Adrenal gland (tissue), 19 donors: ENCODE measurements at places on chromosomes 5 and 9. TPM values are rescaled to one million over a fixed set of nuclear protein-coding genes. Genes with fewer than 3 reads are reported as not detected.

DNA sequence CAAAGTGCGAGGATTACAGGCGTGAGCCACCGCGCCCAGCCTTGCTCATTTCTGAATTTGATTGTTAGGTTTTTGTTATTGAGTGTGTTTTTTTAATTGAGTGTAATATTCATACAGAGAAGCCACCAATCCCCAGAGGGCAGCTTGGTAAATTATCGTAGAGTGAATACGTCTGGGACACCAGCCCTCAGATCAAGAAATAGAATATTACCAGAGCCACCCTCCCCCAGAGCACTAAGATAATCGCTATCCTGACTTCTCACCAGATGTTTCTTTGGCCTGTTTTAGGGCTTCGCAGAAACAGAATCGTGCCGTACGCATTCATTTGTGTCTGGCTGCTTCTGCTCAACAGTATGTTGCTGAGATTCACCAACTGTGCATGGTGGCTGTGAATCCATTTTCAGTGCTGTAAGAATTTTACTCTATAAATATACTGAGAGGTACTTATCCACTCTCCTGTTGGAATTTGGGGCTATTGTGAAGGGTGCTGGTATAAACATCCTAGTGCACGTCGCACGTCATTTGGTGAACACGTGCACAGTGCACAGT, 37.8 kb upstream of the RUFY1 start:
- no peaks in the 10 kb centered on the region for H3K4me1 ChIP-seq
- no peak overlapping the region for H3K27ac ChIP-seq
- no peak overlapping the region for H3K4me3 ChIP-seq
- no peaks in the 10 kb centered on the region for H3K36me3 ChIP-seq

DNA sequence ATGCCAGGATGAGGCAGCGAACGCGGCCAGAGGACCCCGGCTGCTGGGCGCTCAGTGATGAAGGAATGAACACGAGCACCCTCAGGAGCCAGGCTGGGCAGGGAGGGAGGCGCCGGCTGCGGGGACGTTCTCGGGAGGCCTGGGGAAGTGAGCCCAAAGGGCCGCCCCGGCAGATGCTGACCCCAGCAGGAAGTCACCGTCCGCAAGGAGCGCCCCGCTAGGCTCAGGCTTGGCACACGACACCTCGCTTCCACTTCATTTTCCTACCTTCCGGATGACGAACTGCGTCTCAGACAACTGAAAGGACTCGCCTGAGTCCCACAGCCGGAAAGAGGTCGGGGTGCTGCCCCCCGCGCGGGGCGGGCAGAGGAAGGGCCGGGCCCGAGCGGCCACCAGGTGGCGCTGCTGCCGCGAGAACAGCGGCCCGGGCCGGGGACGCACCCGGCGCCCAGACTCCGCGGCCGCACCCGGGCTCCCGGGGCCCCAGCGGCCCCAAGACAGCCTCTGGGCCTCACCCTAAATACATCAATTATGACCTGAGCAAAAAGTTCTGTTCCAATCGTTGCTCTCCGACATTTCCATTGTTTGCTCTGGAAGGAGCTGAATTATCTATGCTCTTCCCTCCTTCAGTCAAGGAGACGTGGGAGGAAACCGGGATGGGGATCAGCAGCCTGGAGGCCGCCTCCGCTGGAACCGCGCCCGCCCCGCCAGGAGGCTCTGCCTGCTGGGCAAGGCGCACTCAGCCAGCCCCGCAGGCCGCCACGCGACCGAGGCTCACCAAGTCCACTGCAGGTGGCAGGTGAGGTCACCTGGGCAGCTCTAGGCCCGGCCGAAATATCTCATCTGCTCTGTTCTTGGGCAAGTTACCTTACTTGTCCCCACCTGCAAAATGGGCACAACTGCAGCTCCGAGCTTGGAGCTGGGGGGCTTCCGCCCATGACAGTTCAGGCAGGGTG, 107.0 kb downstream of the ZNF354C start:
- no peak overlapping the region for H3K4me3 ChIP-seq
- DNase-seq, result peak; percentile 43
- no peaks in the 10 kb centered on the region for H3K36me3 ChIP-seq
- H3K27ac ChIP-seq, result no peak overlapping the region

GRCh38 chr5:64417390-64417789, 88.4 kb upstream of the RGS7BP start:
- no peaks in the 10 kb centered on the region for H3K4me1 ChIP-seq
- DNase-seq, result no peak
- no peak overlapping the region for H3K4me3 ChIP-seq
- H3K27ac ChIP-seq, result no peak overlapping the region
- H3K36me3 ChIP-seq, result no peaks in the 10 kb centered on the region

DNA sequence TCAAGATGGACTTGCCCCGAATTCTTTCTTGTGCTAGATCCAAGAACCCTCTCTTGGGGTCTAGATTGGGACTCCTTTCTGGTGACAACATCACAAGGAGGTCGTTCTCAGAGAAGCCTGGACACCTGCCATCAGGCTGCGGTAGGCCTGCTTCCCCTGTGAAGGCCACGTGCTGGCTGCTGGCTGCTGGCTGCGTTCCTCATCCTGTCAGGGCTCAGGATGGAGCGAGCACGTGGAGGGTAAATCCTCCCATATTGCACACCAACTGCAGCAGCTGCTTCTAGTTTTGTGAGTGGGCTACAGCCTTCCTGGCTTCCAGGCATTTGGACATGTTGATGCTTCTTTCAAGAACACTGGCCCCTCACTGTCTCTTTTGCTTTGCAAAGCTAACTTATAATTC, 95.6 kb downstream of the HSPA4 start:
- H3K4me1 ChIP-seq, result no peaks in the 10 kb centered on the region
- no peak overlapping the region for H3K27ac ChIP-seq
- H3K36me3 ChIP-seq, result no peaks in the 10 kb centered on the region
- H3K27me3 ChIP-seq, result no peaks in the 10 kb centered on the region
- DNase-seq, result no peak
- no peak overlapping the region for H3K4me3 ChIP-seq

DNA sequence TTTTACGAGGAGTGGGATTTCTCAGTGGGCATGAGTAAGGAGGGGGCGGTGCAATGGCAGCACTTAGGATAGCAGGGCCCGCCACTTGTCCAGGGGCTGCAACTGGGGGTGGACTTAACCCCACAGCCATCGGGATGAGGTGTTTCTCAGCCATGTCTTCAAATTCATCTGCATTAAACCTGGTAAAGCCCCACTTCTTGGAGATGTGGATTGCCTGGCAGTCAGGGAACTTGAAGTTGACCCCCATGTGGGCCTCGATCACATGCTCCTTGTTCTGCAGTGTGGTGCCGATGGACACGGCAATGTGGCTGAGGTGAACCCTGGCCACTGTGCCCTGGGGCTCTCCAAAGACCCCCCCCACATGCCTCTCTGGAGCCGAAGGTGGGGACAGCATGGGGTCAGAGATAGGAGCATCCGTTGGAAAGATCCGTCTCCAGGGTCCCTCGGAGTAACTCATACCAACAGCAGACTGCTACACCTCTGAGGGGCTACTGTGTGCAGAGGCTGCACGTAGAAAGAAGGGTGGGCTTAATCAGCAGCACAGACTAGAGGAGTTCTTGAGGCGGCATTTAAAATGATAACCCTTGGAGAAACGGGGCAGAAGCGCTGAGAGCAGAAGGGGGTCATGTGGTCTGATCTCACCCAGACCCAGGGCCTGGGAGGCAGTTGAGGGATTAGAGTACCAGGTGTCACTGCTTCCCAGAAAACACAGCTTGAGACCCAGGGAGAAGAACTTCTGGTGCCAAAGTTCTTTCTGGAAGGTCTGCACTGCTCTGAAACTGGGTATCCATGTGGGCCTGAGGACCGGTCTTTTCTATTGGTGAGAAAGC, 141.4 kb downstream of the MTX3 start:
- no peak for DNase-seq
- no peak overlapping the region for H3K4me3 ChIP-seq
- no peak overlapping the region for H3K27ac ChIP-seq
- H3K4me1 ChIP-seq, result no peaks in the 10 kb centered on the region
- H3K36me3 ChIP-seq, result no peaks in the 10 kb centered on the region

GRCh38 chr5:79330071-79330470, 94.1 kb downstream of the JMY start:
- no peaks in the 10 kb centered on the region for H3K27me3 ChIP-seq
- H3K27ac ChIP-seq, result no peak overlapping the region
- no peaks in the 10 kb centered on the region for H3K4me1 ChIP-seq

DNA sequence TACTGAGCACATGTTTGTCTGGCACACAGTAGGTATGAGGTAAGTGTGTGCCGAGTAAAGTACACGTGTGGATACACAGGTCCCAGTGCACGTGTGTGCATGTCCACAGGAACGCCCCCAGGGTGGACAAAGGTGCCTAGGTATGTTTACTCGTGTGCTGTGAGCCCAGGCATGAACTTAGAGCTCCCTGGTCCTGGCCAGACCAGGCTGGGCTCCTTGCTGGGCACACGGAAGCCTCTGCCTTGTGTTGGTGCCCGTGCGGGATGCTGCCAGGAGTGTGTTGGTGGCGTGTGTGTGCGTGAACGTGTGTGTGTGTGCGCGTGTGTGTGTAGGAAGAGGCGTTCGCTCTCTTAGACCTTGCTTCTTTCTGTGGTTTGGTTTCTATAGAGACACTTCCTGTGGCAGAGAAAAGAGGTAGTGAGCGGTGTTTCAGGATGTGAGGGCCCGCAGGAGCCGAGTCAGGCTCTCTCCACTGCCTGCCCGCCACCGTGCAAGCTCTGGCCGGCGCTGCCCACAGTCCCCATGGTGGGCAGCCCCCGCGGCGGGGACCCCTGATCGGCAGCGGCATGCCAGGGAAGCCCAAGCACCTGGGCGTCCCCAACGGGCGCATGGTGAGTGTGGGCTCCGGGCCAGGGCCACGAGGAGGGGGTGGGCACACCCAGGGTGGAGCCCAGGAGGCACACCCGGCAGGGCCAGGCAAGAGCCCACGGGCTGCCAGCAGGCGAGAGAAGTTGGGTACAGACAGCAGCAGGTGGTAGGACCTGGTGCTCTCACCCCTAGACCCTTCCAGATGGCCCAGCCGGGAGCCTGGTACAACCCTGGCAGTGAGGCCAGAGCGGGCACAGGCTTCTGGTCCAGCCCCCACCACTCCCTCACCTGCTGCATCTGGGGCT, at the start of gene RGS14:
RGS14 (plus strand) TSS at position 466 of the 893 bp plus-strand sequence; CDS start at position 567, 101 bp downstream.
- no peaks in the 10 kb centered on the region for H3K36me3 ChIP-seq
- DNase-seq, result no peak
- H3K4me3 ChIP-seq, result no peak within 1 kb of the TSS
- H3K4me1 ChIP-seq, result peaks cover 3% of the 10 kb centered on the region
- H3K27me3 ChIP-seq, result no peaks in the 10 kb centered on the region

DNA sequence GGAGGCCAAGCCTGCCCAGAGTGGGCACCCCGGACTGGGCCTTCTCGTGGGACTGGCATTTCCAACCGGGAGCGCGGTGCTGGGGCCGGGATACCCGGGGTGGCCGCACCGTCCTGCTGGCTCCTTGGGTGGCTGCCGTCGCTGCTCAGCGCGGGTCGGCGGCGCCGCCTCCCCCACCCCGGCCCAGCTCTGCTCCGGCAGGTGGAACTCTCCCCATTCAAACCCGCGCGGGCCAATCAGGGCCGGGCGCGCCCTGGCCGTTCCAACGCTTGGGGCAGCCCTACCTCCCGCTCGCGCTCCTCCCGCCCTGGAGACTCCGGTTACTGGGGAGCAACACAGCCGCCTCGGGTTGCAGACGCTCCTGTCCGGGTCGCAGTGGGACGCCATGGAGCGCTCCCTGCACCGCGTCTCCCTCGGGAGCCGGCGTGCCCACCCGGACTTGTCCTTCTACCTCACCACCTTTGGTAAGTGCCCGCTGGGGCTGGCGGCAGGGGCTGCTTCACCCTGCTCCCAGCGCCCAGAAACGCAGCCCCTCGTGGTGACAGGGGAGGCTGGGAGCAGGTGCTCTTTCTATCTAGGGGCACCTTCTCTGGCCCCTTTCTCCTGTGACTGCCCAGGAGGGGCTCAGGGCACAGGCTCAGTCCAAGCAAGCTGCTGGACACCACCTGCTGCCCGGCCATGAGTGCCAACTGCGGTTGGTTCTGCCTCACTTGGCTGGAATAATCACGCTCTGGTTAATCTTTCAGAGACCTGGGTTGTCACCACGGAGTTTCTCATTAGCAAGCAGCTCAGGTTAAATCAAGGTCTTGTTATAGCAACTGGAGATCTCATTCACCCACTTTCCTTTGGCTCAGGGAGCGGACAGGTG, at the start of gene RGS3:
RGS3 (plus strand) TSS at position 310 of the 868 bp plus-strand sequence; CDS start at position 386, 76 bp downstream.
- H3K27ac ChIP-seq, result no peak within 1 kb of the TSS
- no peaks in the 10 kb centered on the region for H3K36me3 ChIP-seq
- H3K4me3 ChIP-seq, result no peak within 1 kb of the TSS
- H3K27me3 ChIP-seq, result no peaks in the 10 kb centered on the region

GRCh38 chr5:73496984-73497457, 1.2 kb upstream of the BTF3 start:
- no peaks in the 10 kb centered on the region for H3K36me3 ChIP-seq
- no peak for DNase-seq
- H3K27ac ChIP-seq, result no peak overlapping the region

GRCh38 chr5:150570333-150570732, 62.4 kb downstream of the NDST1 start:
- no peak overlapping the region for H3K27ac ChIP-seq
- no peak overlapping the region for H3K4me3 ChIP-seq
- H3K27me3 ChIP-seq, result no peaks in the 10 kb centered on the region
- H3K4me1 ChIP-seq, result peaks cover 6% of the 10 kb centered on the region
- no peaks in the 10 kb centered on the region for H3K36me3 ChIP-seq

GRCh38 chr5:152218694-152219093, 186.4 kb downstream of the NMUR2 start:
- H3K27ac ChIP-seq, result no peak overlapping the region
- H3K36me3 ChIP-seq, result no peaks in the 10 kb centered on the region
- DNase-seq, result no peak
- peaks cover 8% of the 10 kb centered on the region for H3K4me1 ChIP-seq
- no peaks in the 10 kb centered on the region for H3K27me3 ChIP-seq
- H3K4me3 ChIP-seq, result no peak overlapping the region

GRCh38 chr9:135968083-135968476, 6.9 kb upstream of the UBAC1 start:
- H3K4me1 ChIP-seq, result no peaks in the 10 kb centered on the region
- no peak for DNase-seq
- no peaks in the 10 kb centered on the region for H3K36me3 ChIP-seq
- no peak overlapping the region for H3K4me3 ChIP-seq
- no peaks in the 10 kb centered on the region for H3K27me3 ChIP-seq
- peak overlapping the region; percentile 77 for H3K27ac ChIP-seq

DNA sequence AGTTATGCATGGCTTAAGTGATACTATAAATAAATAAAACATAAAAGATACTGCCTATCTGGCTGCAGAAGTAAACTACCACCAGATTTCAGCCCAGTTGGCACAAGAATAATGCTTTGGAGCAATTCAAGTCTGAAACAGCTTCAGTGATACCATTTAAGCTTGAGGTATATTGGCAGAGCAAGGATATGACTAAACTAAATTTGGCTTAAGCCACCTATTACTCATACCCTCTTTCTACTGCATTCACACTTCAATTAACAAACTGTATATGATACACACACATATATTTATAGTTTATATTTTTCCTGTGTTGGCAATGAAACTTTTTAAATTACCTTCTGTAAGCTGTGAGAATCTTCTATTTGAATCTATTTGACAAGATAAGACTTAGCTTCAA, 431.9 kb downstream of the ANXA1 start:
- no peak overlapping the region for H3K4me3 ChIP-seq
- no peaks in the 10 kb centered on the region for H3K27me3 ChIP-seq
- no peak for DNase-seq
- H3K36me3 ChIP-seq, result no peaks in the 10 kb centered on the region
- no peaks in the 10 kb centered on the region for H3K4me1 ChIP-seq
- no peak overlapping the region for H3K27ac ChIP-seq

Gene NDST1
- 102 TPM for total RNA-seq

Gene C9
- total RNA-seq, result not detected

Gene PCDHB9
- 0.81 TPM for total RNA-seq

Gene DMRTA1
- total RNA-seq, result 0.26 TPM

Gene GABRA1
- total RNA-seq, result 1.9 TPM

Gene PCDHA4
- total RNA-seq, result 0.04 TPM

Gene PCDHA1
- 0.20 TPM for total RNA-seq

Gene TEK
- 21.1 TPM for total RNA-seq

Gene ENC1
- total RNA-seq, result 28.9 TPM

Gene BARHL1
- not detected for total RNA-seq

Gene IER5L
- total RNA-seq, result 10.9 TPM

Gene PTGS1
- total RNA-seq, result 6.3 TPM

Gene COL23A1
- total RNA-seq, result 1.0 TPM

Gene TOR2A
- 20.1 TPM for total RNA-seq
